ENCODE measurements at places on chromosomes 3 and 15. TPM values are rescaled to one million over a fixed set of nuclear protein-coding genes. Genes with fewer than 3 reads are reported as not detected.
A peak's percentile ranks its signal among the peaks of the same experiment; 100 is the strongest.

SLCO3A1 gene
- total RNA-seq: 1.7 TPM

C3orf62 gene
- total RNA-seq: 3.1 TPM

RNU5B-1 gene
- 283 TPM for total RNA-seq

RBSN gene
- 25.5 TPM for total RNA-seq

UBP1 gene
- 24.6 TPM for total RNA-seq

LNP1 gene
- 5.9 TPM for total RNA-seq

ITPR1 gene
- 34.4 TPM for total RNA-seq

C3orf49 gene
- not detected for total RNA-seq

POMGNT2 gene
- total RNA-seq: 16.6 TPM

SLC12A1 gene
- total RNA-seq: not detected

ALDH1L1 gene
- 0.18 TPM for total RNA-seq

UBA7 gene
- total RNA-seq: 23.3 TPM

DNA sequence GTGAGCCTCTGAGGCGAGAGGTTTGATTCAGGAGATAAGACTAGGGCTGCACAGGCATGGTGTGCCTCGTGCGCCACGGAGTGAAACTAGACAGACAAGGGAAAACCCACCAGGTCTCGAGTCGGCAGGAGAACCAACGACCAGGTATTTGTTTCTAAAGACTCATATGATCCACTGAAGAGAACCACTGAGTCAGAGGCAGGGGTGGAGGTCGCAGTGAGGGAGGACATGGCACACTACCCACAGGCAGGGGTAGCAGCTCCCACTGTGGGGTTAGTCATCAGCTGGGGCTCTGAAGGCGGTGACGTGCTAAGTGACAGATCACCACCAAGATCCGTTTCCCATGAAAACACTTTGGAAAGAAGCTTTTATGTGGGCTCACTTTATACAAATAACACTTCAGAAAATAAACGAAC lies 45.7 kb downstream of the CHSY1 start:
- DNase-seq: no peak

DNA sequence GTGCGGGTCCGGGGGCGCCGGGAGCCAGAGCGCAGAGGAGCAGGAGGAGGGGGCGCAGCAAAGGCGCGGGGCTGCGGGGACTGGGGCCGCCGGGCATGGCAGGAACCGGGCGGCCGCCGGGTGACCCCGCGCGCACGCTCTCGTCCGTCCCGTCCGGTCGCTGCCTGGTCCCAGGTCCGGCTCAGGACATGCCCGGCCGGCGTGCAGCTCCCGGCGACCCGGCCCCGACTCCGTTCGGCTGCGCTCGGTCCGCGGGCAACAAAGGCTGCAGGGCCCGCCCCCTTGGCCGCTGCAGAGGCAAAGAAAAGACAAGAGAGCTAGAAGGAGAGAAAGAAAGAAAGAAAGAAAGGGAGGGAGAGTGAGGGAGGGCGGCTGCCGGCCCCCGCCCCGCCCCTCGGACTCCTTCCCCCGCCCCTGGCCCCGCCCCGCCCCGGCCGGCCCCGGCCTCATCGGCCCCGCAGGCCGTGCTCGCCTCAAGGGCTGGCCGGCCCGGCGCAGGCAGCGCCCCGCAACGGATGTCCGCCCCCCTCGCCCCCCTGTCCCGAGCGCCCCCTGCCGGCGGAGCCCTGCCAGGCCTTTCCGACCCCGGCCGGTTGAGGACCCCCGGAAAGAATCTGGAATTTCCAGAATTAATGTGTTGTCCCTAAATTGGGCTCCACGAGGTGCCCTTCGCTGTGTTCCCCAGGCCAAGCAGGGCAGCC lies at the start of gene ADAMTS7:
Gene ADAMTS7 (minus strand): TSS at position 341 of the 701 bp plus-strand sequence. CDS start 244 bp downstream, at position 97.
- peak; percentile 89 for DNase-seq

DNA sequence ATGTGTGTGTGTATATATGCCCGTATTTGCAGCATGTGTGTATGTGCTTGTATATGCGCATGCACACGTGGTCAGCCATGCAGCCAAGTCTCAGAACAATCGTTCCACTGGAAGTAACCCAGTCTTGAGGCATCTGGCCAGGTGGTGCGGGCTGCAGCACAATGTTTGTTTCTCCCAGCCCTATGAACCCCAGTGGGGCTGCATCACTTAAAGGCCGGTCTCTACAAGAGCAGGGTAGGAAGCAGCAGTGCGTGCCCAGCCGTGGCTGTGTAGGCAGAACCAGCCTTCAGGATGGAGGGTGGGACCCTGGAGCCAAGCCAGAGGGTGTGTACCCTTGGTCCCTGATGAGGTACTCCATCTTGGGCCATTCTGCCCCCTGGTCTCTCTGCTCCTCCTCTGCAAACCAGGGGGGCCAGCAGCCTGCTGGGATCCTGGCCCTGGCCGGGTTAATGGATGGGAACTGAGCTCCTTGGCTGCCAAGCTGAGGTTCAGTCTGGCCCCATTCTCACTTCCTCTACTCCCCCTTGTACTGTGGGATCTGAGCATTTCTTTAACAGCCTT lies 11.8 kb downstream of the KLF13 start:
- peak; percentile 58 for DNase-seq

DNA sequence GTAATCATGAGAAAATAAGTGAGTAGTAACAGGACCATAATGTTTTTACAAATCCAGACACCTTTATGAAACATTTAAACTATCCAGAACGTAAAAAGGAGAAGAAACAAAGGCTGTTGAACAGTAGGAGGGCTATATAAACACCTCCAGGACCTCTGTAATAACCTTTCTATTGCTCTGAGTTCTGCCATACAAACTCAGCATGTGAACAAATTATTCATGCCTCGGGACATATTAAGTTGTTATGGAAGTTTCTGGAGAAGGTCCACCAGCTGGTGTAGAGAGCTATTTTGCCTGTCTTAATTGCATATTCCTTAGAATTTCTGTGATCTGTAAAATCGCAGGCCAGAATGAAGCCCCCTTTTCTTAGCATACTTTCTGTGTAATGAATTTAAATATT lies 256.3 kb downstream of the UBE2E2 start:
- DNase-seq: no peak

- peak; percentile 72 for DNase-seq
Observed at GRCh38 chr3:130428871-130429712, 83.6 kb downstream of the COL6A5 start.

- no peak for DNase-seq
Observed at GRCh38 chr3:119146578-119147375, 812 bp downstream of the TEX55 start.

DNA sequence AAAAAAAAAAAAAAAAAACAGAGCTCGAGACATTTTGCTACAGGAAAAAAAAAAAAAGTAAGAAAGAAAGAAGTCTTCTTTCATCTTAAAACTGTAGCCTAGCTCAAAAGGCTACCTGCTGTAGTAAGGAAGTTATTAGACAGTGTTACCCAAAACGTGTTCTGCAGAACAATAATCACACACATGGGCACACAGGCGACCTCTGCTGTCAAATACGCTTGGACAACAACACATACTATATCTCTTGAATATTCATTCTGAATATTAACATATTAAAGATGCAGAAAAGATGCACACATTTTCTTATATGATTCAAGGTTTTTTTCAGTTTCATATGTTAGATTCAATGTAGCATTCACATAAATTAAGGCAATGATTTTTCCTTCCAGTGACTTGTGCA lies 215.8 kb downstream of the ROBO1 start:
- DNase-seq: no peak

GRCh38 chr3:88222343-88222742 lies 72.6 kb downstream of the C3orf38 start:
- no peak for DNase-seq

DNA sequence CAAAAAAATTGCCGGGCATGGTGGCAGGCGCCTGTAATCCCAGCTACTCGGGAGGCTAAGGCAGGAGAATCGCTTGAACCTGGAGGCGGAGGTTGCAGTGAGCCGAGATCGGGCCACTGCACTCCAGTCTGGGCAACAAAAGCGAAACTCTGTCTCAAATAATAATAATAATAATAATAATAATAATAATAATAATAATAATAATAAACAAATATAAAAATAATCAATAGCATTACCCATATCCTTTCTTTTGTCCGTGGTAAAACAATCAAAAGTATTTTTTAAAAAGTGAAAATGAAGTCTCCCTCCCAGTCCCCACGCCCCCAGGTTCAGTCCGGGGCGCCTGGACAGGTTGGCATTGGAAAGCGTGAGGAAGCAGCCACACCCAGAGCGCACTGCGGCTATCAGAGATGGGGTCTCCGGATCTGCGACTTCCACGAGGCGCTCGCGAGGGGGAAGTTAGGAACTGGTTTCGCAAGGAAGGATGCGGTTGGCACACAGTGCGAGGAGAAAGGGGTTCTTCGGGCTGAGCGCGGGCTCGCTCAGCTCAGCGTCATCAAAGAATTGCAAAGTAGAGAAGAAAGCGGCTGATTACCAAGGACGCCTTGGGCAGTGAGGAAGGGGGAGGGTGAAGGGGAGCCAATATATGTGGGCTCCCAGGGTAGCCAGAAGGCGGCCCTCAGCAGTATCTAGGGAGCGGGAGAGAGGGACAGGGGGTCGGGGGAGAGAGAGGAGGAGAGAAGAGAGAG lies 69.5 kb upstream of the EPHB3 start:
- DNase-seq: peak; percentile 72

GRCh38 chr3:135691240-135691639 lies 274.3 kb upstream of the PPP2R3A start:
- no peak for DNase-seq

GRCh38 chr3:81692766-81693165 lies 68.7 kb downstream of the GBE1 start:
- no peak for DNase-seq

DNA sequence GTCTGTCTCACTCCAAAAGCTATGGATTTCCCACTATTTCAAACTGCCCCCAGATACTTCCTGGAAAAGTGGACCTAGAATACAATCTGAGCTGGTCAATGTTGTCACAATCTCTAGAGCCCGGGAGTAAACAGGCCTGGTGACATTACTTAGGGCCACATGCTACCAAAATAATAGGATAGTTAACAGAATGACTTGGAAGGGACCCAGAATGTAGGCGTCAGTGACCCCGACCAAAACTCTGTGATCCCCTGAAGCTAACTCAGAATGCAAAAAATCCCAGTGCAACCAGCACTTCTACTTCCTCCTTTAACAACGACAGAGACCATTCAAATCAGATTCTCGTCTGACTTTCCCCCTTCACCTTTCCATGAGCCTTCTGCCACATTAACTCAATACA lies 51.5 kb upstream of the CDV3 start:
- no peak for DNase-seq

DNA sequence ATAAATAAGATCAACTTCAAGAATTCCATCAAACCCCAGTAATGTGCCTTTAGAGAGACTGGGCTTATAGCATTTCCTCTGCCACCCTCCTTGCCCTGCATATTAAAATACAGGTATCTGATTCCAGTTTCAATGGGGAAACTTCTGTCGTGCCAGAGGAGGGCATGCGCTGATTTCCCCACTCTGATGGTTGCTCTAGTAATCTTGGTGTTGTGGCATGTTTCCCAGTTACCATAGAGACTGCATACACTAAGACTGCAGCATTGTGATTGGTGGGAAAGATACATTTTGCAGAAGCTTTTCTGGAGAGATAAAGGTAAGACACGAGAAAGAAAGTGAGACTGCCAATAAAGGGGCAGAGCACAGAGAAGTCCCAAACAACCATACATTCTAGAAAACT lies 225.6 kb downstream of the TIGIT start:
- DNase-seq: peak; percentile 76

- peak; percentile 39 for DNase-seq
Observed at GRCh38 chr15:77493324-77493907, 72.7 kb downstream of the HMG20A start.

DNA sequence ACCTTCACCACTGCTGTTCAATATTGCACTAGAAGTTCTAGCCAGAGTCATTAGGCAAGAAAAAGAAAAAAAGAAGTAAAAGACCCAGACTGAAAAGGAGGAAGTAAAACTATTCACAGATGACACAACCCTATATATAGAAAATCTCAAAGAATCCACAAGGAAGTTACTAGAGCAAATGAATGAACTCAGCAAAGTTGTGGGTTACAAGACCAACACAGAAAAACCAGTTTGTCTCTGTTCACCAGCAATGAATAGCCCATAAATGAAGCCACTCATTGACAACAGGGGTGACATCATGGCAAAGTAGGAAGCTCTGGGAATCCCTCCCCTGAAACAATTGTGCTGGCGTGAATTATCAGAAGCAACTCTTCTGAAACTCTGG lies 4.6 kb downstream of the CFAP100 start:
- DNase-seq: no peak

- peak; percentile 8 for DNase-seq
Observed at GRCh38 chr3:139227165-139227564, 116.7 kb upstream of the MRPS22 start.

DNA sequence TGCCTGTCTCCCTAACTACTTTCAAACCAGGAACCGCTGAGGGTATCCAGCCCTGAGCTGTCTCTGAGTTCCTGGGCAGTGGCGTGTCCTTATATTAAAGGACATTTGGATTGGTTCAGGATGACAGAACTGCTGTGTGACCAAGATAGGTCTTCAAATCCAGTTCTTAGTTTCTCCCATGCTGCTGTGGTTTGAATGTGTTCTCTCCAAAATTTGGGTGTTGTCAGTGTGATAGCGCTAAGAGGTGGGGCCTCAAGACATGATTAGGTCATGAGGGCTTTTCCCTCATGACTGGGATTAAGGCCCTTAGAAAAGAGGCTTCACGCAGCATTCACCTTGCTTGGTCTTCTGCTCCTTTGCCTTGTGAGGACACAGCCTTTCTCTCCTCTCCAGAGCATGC lies 376.5 kb upstream of the TPM1 start:
- DNase-seq: no peak

DNA sequence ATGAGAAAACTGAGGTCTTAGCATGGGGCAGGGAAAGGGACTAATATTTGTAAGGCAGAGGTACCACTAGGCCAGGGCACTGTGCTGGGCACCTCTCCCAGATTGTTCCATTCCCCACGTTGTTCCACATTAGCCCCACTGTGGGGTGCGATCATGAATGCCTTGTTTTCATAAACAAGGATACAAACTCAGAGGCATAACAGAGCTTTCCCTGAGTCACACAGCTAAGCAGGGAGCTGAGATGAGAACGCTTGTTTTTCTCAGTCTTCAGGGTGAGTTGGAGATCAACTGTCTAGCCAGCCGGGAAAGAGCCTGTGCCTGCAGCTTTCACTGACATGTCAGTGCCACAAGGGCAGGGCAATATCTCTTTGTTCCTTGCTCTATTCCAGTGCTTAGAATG lies 47.9 kb upstream of the ITGA11 start:
- no peak for DNase-seq
